ENCODE measurements at places on chromosomes 2 and 18.

DNA sequence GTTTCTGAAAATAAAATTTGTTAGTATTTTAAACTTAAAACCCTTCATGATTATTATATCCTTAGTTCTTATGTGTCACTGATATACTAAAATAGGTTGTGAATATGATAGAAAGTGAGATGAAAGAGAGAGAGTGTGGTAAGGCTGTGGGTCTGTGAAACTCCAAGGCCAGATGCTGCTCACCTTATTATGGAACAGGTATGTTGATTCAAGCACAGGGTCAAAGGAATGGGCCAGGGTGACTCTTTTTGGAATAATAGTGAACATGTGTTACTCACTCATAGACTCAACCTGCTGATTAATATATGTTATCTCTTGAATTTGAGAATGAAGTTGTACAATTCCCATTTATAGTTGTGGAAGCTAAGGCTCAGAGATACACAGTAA is 70.7 kb upstream of the FN1 start:
- no peak for DNase-seq

DNA sequence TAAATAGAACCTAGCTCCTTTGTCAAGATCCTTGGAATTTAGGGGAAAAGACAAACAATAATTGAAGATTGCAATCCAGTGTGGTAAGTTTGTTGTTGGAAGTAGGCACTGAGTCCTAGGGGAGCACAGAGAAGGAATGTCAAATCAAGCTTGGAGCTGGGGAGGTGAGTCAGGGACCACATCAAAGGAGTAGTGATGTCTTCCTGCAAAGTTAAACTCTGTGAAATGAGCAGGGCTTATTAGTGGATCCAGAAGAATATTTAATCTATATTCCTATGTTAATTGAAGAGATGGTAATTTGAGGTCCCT is 41.7 kb upstream of the NABP1 start:
- no peak for DNase-seq

GRCh38 chr2:219282375-219282774 is 3.2 kb downstream of the DNAJB2 start:
- no peak for DNase-seq

DNA sequence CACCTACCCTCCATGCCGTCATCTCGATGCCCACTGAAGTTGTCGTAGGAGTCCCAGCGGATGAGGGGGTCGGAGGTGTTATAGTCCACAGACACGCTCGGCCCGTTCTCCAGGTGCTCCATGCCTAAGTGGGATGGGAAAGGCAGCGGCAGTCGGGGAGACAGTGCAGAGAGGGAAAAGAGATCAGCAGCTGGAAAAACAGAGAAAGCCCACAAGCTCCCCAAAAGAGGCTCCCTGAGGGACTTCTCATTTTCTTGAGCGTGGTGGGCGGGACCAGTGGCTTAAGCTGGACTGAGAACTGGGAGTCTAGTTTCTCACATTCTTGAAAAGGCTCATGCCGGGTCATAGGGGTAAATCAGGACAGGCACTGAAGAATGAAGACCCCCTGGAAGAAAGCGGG is 121.9 kb downstream of the TNS1 start:
- DNase-seq, result no peak

- DNase-seq, result no peak
These were observed 15.3 kb downstream of the KYNU start for GRCh38 chr2:142892715-142893114.

GRCh38 chr2:128198656-128199055 is 107.7 kb downstream of the UGGT1 start:
- no peak for DNase-seq

GRCh38 chr2:53490659-53491058 is 276.9 kb upstream of the CHAC2 start:
- DNase-seq, result no peak

Data from CD4-positive, alpha-beta T cell treated with Interferon gamma for 1 hour (primary cell).